Activated T-cell treated with anti-CD3 and anti-CD28 coated beads, Interleukin-2, amount 50 U/mL, for 72 hours (primary cell): ENCODE measurements at places on chromosomes 16 and 17. TPM values are rescaled to one million over a fixed set of nuclear protein-coding genes. Genes with fewer than 3 reads are reported as not detected.

DNA sequence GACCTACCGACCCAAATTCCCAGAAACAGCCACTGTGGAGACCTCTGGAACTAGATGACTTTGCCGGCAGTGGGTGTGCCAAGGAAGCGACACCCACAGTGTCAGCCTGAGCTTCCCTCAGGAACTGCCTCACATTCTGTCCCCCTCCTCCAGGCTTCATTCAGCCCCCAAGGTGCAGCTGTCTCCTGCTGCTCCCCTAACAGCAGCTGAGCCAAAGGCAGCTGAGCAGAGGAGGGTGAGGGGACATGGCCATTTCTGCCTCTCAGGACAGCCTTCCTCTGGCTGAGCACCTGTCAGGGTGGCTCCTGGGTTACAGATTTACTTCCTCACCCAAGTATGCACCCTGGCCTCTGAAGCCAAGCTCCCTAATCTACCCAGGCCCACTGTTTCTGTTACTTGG, 22.1 kb upstream of the MTMR4 start:
- H3K27me3 ChIP-seq, result peaks cover 37% of the 10 kb centered on the region
- DNase-seq, result no peak
- H3K4me1 ChIP-seq, result no peaks in the 10 kb centered on the region
- H3K4me3 ChIP-seq, result no peak overlapping the region
- H3K36me3 ChIP-seq, result no peaks in the 10 kb centered on the region

DNA sequence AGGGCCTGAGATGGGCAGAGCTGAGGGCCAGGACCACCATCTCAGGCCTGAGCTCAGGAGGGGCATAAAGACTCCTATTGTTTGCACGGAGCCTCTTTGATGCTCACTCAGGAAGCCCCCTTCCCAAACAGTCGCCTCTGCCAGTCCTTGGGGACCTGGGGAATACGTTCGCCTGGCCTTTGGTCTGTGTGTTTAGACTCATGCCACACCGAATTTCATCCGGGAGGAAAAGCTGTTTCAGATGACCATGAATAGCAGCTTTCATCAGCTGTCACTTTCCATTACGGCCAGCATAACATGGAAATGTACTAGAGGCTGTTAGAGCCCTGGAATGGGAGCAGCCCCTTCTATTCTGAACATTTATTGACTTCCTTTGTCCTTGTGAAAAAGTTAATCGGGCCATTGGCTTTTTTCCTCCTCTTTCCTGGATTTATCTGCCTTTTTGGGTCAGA, 139.0 kb downstream of the HS3ST3A1 start:
- H3K4me3 ChIP-seq, result no peak overlapping the region
- peaks cover 9% of the 10 kb centered on the region for H3K27me3 ChIP-seq
- no peak for DNase-seq
- no peaks in the 10 kb centered on the region for H3K36me3 ChIP-seq
- H3K4me1 ChIP-seq, result no peaks in the 10 kb centered on the region
- no peak overlapping the region for H3K27ac ChIP-seq

DNA sequence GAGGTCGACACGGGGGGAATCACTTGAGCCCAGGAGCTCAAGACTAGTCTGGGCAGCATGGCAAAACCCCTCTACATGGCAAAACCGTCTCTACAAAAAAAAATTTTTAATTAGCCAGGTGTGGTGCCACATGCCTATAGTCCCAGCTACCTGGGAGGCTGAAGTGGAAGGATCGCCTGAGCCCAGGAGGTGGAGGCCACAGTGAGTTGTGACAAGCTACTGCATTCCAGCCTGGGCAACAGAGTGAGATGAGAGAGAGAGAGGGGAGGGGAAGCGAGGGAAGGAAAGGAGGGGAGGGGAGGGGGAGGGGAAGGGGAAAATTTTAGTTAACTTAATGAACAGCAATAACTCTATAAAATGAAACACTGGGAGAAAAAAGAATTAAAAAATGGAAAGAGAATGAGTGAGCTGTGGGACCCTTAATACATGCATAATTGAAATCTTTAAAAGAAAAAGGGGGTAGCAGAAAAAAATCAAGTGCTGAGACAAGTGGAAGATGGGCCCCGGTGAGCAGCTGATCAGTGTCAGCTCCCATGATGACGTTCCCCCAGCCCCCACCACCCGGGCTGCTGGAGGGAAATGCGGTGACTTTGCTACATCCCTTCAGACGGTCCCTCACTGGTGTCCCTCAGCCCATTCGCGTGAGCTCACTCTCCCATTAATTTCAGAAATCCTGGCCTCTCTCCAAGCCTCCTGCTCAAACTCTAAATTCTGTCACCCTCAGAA, 2.7 kb downstream of the ASGR2 start:
- H3K4me1 ChIP-seq, result peaks cover 13% of the 10 kb centered on the region
- no peaks in the 10 kb centered on the region for H3K27me3 ChIP-seq
- no peak overlapping the region for H3K27ac ChIP-seq
- no peak for DNase-seq

DNA sequence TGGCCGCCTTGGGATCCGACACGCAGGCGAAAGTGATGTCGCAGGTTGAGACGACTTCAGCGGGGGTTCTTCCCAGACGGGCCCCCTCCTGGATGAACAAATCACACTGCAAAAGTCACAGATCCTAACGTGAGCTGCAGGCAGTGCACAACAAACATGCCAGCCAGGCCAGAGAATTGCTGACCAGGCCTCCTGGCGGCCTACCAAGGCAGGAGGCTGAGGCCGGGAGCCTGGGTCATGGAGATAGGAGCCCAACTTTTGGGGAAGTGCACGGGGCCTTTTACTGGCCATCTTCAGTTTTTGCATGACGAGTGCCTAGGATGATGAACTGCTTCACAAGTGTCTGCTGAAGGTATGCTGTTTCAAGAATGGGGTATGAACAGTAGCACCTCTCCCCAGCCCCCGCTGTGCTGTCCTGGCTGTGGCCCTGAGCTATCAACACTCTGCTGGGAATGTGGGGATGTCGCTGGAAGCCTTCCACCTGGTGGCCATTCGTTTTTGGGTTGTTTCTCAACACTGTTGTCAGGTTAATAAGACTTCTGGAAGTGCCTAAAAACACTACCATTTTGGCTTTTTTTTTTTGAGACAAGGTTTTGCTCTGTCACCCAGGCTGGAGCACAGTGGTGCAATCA, 12.2 kb upstream of the ROGDI start:
- no peak overlapping the region for H3K27ac ChIP-seq
- H3K4me3 ChIP-seq, result no peak overlapping the region
- no peaks in the 10 kb centered on the region for H3K27me3 ChIP-seq
- no peaks in the 10 kb centered on the region for H3K4me1 ChIP-seq

- peaks cover 5% of the 10 kb centered on the region for H3K27me3 ChIP-seq
- H3K4me1 ChIP-seq, result peaks cover 12% of the 10 kb centered on the region
These were observed 1.3 kb upstream of the CLEC19A start for GRCh38 chr16:19284207-19284606.

- H3K27me3 ChIP-seq, result peaks cover 7% of the 10 kb centered on the region
- no peak for DNase-seq
- no peak overlapping the region for H3K4me3 ChIP-seq
- no peaks in the 10 kb centered on the region for H3K4me1 ChIP-seq
- H3K27ac ChIP-seq, result no peak overlapping the region
These were observed 27.2 kb downstream of the NAGPA start for GRCh38 chr16:5006348-5007193.

DNA sequence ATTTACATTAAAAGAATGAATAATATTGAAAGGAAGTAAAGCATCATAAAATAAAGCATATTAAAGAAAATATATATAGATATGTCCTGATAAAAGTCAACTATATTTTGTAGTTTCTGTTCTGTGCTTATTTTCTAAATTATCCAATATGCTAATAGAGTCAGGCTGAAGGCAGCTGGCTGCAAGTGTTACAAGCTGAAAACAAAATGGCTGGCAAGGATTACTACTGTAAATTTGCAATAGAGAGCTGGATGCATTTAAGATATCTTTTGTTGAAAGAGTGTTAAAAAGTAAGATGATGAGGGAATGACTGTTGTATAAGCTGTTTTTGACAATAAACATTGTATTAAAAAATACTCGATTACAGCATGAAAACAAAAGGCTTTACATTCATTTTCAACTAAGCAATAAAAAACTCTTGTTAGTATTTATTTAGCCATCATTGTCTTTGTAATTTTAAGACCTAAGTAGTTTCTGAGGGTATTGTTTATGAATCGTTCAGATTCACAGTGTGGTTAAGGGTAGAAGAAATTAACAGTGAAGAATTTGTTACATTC, 76.3 kb downstream of the TANC2 start:
- peaks cover 14% of the 10 kb centered on the region for H3K4me1 ChIP-seq
- H3K27ac ChIP-seq, result no peak overlapping the region
- DNase-seq, result no peak
- no peaks in the 10 kb centered on the region for H3K27me3 ChIP-seq
- no peaks in the 10 kb centered on the region for H3K36me3 ChIP-seq

DNA sequence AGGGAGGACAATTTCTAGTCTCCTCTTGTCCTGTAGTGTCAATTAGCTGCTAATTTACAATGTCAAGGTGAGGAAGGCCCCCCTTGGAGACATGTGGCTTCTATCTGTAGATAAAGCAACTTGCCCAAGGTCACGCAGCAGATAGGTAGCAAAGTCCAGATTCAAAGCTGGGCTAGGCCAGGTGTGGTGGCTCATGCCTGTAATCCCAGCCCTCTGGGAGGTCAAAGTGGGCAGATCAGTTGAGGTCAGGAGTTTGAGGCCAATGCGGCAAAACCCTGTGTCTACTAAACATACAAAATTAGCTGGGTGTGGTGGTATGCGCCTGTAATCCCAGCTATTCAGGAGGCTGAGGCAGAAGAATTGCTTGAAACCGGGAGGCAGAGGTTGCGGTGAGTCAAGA, 11.1 kb downstream of the TRPV3 start:
- H3K27me3 ChIP-seq, result peaks cover 5% of the 10 kb centered on the region
- no peaks in the 10 kb centered on the region for H3K4me1 ChIP-seq
- no peak for DNase-seq
- H3K36me3 ChIP-seq, result no peaks in the 10 kb centered on the region
- no peak overlapping the region for H3K4me3 ChIP-seq

DNA sequence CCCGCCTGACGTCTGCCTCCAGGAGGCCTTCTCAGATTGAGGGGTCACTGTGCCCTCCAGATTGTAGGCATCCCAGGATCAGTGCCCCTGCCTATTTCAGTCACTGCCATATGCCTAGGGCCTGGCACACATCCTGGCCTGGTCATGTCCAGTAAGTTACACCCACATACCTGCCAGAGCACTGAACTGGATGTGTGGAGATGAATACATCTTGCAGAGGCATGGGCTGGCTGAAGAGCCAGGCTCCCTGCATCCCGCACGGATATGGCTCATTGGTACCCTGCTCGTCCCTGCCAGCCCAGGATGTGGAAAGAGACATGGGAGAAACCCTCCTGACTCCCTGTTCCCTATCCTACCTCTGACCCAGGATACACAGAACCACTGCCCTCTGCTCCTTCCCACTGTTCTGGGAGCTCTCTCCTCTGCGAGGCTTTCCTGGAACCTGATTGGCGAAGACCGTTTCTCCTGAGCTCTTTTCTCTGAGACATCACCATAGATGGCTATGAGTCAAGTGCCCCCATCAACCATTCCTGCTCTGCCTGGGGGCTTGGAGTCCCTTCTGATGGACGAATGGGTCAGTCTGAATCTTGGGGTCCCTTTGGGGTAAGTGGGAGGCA, 40.0 kb upstream of the TAC4 start:
- no peak overlapping the region for H3K27ac ChIP-seq
- H3K36me3 ChIP-seq, result no peaks in the 10 kb centered on the region

DNA sequence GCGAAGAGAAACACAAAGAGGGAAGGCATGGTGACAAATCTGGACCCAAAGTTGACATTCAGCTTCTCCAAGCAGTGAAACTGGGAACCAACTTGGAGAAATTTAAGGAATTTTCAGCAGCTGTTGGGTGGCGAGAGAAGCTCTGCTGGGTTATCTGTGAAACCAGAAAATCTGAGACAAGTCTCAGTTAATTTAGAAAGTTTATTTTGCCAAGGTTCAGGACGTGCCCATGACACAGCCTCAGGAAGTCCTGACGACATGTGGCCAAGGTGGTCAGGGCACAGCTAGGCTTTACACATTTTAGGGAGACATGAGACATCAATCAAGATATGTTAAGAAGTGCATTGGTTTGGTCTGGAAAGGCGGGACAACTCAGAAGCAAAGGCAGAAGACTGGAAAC, 11.2 kb upstream of the CD300LF start:
- no peak for DNase-seq
- H3K36me3 ChIP-seq, result no peaks in the 10 kb centered on the region
- H3K4me3 ChIP-seq, result no peak overlapping the region
- H3K27me3 ChIP-seq, result no peaks in the 10 kb centered on the region

DNA sequence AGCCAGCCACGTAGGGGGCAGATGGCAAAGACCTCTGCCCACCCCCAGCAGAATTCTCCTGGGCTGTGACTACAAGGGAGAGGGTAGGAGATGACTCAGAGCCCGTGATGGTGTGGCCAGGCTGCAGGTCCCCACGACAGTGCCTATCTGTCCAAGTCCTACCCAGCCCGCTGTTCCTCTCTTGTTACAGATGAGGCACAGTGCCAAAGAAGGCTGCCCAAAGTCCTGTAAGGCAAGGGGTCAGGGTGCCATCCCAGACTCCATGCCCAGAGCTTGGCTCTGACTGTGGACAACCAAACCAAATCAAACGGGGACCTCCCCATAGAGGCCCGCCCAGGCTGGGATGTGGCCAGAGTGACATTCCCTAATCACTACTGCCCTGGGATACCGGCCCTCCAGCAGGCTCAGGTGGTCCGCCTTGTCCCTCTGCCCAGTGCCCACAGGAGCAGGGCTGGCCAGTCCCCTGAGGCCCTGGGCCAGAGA, 12.6 kb upstream of the BCAR1 start:
- peak overlapping the region; percentile 64 for H3K4me3 ChIP-seq
- no peaks in the 10 kb centered on the region for H3K36me3 ChIP-seq
- H3K4me1 ChIP-seq, result peaks cover 4% of the 10 kb centered on the region
- H3K27ac ChIP-seq, result no peak overlapping the region
- H3K27me3 ChIP-seq, result peaks cover 42% of the 10 kb centered on the region

- H3K36me3 ChIP-seq, result no peaks in the 10 kb centered on the region
- peaks cover 13% of the 10 kb centered on the region for H3K4me1 ChIP-seq
- H3K27me3 ChIP-seq, result peaks cover 53% of the 10 kb centered on the region
- peak within 1 kb of the TSS; percentile 39 for H3K4me3 ChIP-seq
- DNase-seq, result no peak
- no peak within 1 kb of the TSS for H3K27ac ChIP-seq
These were observed at the start of gene TLCD3B for GRCh38 chr16:30030841-30031413. TLCD3B (minus strand) TSS chr16:30031271; CDS start chr16:30030527, 744 bp downstream.

- DNase-seq, result peak; percentile 40
- no peaks in the 10 kb centered on the region for H3K27me3 ChIP-seq
- no peaks in the 10 kb centered on the region for H3K36me3 ChIP-seq
- peak overlapping the region; percentile 70 for H3K27ac ChIP-seq
- H3K4me1 ChIP-seq, result peaks cover 65% of the 10 kb centered on the region
These were observed 16.6 kb downstream of the RMI2 start for GRCh38 chr16:11361701-11362451.

- DNase-seq, result no peak
- no peaks in the 10 kb centered on the region for H3K27me3 ChIP-seq
- H3K36me3 ChIP-seq, result peaks cover 20% of the 10 kb centered on the region
- peaks cover 54% of the 10 kb centered on the region for H3K4me1 ChIP-seq
These were observed 2.2 kb downstream of the RNF213 start for GRCh38 chr17:80262775-80263244.

PROCA1 gene
- total RNA-seq, result 8.0 TPM

PHOSPHO1 gene
- not detected for total RNA-seq

PRDM7 gene
- total RNA-seq, result not detected

ABCC1 gene
- 90.4 TPM for total RNA-seq

TPSD1 gene
- not detected for total RNA-seq

ESRP2 gene
- total RNA-seq, result 0.63 TPM

GAS2L2 gene
- 0.17 TPM for total RNA-seq
